Epithelial cell of esophagus (primary cell): ENCODE measurements at places on chromosomes 7 and 10.

DNA sequence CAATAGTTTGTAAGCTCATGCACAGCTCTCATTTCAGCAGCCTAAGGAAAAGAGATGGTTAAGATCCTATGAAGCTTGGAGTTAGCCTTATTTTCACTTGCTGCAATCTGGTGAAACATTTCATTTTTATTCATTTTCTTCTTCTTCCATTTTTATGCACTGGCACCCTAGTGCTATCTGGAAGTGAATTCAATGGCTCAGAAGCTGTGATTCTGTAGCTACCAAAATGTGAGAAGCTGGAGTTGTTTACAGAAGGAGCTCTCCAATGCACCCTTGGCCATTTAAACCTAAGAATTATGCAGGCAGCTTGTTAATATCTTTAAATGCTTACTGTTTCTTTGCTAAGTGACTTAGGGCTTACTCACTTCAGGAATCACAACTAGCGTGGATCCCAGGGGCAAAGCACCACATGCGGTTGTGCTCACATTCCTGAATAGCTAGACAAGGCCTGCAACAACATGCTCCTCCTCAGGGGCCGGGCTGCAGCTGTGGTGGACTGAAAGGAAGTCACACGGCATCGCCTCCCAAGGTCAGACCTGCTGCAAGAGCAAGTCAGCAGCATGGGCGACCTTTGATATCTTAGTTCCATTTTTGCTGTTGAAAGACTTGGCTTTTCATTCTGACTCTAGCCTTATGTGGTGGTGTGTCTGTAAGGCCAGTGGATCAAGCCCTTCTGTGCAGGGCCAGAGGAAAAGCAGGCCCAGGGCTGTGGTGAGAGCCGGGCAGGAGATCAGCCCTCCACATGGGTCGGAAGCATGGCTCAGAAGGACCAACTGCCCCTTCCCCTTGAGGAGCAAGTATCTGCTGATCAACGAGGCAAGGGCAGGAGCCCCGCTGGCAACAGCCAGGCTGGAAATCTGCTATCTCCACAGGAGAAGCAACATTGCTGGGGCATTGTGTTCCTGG, 91.9 kb upstream of the MBL2 start:
- peak; percentile 99 for DNase-seq

GRCh38 chr10:101303087-101303703, 50.8 kb upstream of the BTRC start:
- DNase-seq: no peak

- DNase-seq: no peak
These were observed 373.5 kb downstream of the GRID1 start for GRCh38 chr10:85993140-85993539.

- DNase-seq: no peak
These were observed 104.3 kb downstream of the TYW1 start for GRCh38 chr7:67100956-67101361.

GRCh38 chr7:111765751-111766643, 203.7 kb upstream of the IMMP2L start:
- DNase-seq: peak; percentile 2

DNA sequence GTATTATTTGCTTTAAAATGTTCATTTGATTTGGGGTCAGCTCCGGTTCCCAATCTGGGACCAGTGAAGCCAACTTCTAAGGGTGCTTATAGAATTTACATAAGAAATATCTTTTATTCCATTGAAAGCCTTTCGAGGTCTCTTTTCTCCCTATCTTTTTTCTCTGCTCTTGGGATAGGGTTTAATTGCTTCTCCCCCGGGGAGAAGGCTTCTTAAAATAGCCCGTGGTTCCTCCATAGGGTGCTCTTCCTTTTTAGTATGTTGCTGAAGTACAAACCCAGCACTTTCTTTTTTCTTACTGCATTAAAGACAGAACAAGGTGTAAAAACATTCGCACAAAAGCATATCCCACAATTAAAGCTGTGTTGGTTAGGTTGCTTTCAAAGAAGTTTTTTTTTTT, 107.5 kb downstream of the POU6F2 start:
- DNase-seq: no peak

GRCh38 chr10:9743639-9744038, 1274.0 kb upstream of the CELF2 start:
- DNase-seq: no peak

DNA sequence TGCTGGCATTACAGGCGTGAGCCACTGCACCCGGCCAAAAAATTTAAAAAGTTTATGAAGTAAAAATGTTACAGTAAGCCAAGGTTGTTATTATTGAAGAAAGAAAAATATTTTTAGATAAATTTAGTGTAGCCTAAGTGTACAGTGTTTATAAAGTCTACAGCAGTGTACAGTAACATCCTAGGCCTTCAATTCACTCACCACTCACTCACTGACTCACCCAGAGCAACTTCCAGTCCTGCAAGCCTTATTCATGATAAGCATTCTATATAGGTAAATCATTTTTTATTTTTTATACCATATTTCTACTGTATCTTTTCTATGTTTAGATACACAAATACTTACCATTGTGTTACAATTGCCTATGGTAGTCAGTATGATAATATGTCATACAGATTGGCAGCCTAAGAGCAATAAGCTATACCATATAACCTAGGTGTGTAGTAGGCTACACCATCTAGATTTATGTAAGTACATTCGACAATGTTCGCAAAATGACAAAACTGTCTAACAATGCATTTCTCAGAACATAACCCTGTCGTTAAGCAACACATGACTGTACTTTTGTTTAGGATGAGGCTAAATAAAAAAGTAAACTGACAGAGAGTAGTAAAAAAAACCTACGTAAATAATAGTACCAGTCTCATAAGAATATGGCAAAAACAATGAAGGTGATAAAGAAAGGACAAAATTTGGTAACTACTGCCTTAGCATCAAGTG, 77.8 kb upstream of the FAM133B start:
- peak; percentile 66 for DNase-seq
